ENCODE measurements at places on chromosomes 3 and 15. TPM values are rescaled to one million over a fixed set of nuclear protein-coding genes. Genes with fewer than 3 reads are reported as not detected.
A peak's percentile ranks its signal among the peaks of the same experiment; 100 is the strongest.

DNA sequence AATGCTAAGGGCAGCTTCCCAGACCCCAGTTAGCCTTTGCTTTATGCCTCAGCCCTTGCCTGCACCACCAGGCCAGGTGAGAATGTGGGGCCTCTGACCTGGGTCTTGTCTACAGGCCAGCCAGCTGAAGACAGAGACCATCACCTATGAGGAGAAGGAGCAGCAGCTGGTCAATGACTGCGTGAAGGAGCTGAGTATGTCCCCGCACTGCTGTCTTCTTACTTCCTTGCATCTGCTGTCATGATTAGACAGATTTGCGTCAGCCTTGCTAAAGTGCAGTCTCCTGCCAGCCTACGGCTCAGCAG is 74.6 kb downstream of the CCK start:
- DNase-seq = no peak

DNA sequence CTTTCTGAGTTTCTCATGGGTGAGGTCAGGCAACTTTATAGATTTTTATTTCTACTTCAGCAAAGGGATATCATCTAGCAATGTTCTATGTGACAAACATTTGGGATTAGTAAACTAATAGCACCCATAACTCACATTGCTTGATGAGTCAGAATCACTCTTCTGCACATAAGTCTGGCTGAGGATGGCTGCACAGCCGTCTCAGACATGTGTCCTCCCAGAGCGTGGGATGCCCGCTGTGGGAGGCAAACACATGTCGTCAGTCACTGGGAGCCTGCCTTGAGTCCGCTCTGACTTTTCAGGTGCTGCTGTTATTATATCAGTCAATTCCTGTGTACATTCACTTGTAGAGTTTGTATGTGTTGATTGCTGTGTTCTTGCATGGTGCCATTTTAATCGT is 230.7 kb upstream of the TRIM42 start:
- no peak for DNase-seq

DNA sequence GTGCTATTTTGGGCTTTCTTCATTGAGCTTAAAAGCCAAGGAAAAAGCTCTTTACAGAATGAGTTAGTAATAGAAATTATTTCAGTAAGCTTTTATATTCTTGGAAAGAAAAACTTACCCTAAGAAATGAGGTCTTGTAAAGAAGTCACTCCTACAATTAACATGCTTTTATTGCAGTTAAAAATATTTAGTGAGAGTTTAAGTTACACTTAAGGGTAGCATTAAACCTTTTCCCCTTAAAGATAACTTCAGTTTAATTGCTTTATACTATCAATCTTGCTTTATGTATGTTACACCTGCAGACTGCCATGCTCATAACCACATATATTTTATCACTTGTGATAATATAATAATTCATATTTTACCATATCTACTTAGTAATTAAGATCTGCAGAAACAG is 426.2 kb downstream of the PLCL2 start:
- DNase-seq = no peak

DNA sequence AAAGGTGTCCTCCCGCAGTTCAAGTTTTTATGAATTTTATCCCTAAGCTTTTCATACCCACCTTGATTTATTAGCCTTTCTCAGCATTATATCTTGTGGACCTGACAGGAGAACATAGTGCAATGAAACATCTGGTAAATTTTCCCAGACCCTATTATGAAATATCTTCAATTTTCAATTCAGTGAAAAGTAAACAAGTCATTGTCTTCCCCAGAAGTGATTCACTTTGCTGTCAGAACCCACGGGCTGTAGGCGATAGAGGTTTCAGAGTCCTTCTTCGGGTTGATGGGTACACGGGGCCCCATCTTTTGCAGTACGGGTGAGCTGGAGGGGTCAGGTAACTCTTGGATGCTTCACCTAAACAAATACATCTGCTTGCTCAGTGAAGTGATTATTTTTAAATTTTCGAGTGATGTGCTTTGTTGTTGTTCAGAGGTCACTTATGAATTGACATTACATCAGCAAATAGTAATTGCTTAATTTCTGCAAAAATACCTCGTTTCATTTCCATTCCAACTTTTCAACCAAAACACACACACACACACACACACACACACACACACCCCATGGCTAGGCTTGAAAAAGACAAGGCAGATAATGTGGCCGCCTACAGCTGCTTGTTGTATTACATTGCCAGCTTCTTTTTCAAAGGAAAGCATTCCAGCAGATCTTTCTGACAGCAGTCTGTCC is 102.9 kb downstream of the SEMA6D start:
- peak; percentile 18 for DNase-seq

- no peak for DNase-seq
Measured at GRCh38 chr3:13533885-13534301, 15.0 kb upstream of the FBLN2 start.

GRCh38 chr3:97579365-97579764 is 185.2 kb upstream of the ARL6 start:
- DNase-seq = no peak

- DNase-seq = no peak
Measured at GRCh38 chr3:24100696-24101402, 155.8 kb downstream of the NR1D2 start.

DNA sequence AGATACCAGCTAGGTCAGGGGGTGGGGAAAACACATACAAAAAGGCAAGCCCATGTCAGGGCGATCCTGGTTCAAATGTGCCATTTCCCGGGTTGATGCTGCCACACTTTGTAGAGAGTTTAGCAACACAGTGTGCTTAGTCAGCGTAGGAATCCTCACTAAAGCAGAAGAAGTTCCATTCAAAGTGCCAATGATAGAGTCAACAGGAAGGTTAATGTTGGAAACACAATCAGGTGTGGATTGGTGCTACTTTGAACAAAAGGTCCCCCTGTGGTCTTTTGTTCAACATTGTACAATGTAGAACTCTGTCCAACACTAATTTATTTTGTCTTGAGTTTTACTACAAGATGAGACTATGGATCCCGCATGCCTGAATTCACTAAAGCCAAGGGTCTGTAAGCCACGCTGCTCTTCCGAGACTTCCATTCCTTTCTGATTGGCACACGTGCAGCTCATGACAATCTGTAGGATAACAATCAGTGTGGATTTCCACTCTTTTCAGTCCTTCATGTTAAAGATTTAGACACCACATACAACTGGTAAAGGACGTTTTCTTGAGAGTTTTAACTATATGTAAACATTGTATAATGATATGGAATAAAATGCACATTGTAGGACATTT is 28.9 kb downstream of the TPM1 start:
- DNase-seq = no peak

Gene TTLL13
- total RNA-seq = 0.13 TPM

Gene FAM3D
- total RNA-seq = 0.67 TPM

Gene TRIM71
- 0.13 TPM for total RNA-seq

Gene SLC24A5
- total RNA-seq = not detected

Gene PRR20G
- not detected for total RNA-seq
